ENCODE measurements at places on chromosomes 12 and 14.

GRCh38 chr12:56661979-56662638 lies 16.3 kb upstream of the ATP5F1B start:
- no peak for DNase-seq

- no peak for DNase-seq
Observed at GRCh38 chr12:14885718-14886221, at the start of gene MGP. Gene MGP (minus strand): TSS chr12:14885854. CDS start chr12:14885791, 63 bp downstream.

DNA sequence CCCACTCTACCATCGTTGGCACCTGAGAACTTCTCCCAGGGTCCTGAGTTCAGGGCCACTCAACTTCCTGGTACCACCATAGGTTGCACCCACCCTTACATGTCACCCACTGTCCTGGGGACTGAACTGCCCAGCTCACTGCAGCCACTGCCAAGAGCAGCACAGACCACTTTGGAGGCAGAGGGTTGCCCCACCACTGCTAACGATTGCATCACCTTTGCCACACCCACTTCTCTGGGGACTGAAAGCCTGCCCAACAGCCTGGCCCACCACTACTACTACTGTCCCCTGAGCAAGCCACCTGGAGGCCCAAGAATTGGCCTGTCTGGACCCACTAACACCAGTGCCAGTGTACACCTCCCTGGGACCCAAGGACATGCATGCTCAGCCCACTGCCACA lies 27.6 kb downstream of the CACNA2D4 start:
- DNase-seq: no peak

DNA sequence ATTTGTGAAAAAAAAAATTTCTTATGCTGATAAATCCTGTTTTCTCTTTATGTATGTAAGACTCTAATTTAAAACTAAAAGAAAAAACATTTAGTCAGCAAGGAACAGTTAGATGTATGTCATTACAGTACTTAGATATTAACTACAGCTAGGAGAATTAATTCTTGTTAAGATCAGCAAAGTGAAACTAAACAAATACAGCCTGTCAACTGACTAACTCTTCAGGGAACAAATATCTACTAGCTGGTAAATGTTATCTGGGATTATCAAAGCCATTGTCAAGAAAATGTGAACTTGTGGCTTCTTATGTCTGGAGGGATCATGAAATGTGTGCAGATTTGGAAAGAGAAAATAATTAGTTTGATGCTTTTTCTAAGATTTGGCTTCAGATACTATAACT lies 27.5 kb downstream of the MGAT4C start:
- no peak for DNase-seq

DNA sequence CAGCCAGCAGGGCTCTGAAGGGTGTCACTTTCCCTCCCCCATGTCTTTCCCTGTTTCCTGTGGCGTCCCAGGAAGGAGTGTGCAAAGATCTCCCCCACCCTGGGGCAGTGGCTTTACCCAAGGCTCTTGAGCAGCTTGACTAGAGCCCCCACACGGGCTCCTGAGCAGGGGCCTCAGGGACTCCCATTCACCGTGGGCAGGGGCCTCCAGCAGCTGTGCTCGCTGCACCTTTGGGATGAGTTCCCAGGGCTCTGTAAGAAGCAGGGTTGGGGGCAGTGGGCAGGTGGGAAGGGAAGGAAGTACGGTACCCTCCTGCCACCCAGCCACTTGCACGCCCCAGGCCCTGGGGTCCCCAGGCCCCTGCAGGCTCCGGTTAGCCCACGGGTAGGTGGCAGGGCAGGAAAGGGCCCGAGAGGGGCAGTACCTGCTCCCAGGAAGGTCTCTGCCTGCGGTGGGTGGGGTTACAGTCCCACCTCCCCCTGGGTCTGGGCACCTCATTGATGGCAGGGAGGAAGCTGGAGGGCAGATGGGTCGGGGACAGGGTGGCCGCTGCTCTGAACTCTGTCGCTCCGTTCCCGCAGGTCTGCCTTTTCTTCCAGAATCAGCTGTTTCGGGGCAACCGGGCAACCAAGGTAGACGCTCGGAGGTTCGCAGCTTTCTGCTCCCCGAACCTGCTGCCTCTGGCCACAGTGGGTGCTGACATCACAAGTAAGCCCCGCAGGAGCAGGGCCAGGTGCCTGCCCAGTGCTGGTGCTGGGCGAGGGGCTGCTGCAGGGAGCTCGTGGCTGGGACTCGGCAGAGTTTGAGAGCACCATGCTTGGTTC lies 13.0 kb downstream of the ASPG start:
- no peak for DNase-seq

Data from stimulated activated CD4-positive, alpha-beta T cell treated with anti-CD3 and anti-CD28 coated beads, Interleukin-1b, Interleukin-23, amount 100 ng/mL, for 1 hour (primary cell).